ENCODE measurements at places on chromosomes 12 and 14. TPM values are rescaled to one million over a fixed set of nuclear protein-coding genes. Genes with fewer than 3 reads are reported as not detected.

Gene TAS2R19
- total RNA-seq: 2.8 TPM

Gene NCOR2
- 144 TPM for total RNA-seq

Gene CIDEB
- total RNA-seq: not detected

Gene TAS2R13
- 1.0 TPM for total RNA-seq

Gene TAS2R8
- total RNA-seq: not detected

Gene PUS1
- total RNA-seq: 50.9 TPM

Gene KRT83
- total RNA-seq: not detected

Gene PPP4R4
- total RNA-seq: 1.1 TPM

- DNase-seq: no peak
- no peaks in the 10 kb centered on the region for H3K4me1 ChIP-seq
- no peaks in the 10 kb centered on the region for H3K27me3 ChIP-seq
- H3K4me3 ChIP-seq: no peak overlapping the region
- no peaks in the 10 kb centered on the region for H3K36me3 ChIP-seq
- no peak overlapping the region for H3K27ac ChIP-seq
Observed at GRCh38 chr12:41527534-41528116, 339.5 kb downstream of the PDZRN4 start.

DNA sequence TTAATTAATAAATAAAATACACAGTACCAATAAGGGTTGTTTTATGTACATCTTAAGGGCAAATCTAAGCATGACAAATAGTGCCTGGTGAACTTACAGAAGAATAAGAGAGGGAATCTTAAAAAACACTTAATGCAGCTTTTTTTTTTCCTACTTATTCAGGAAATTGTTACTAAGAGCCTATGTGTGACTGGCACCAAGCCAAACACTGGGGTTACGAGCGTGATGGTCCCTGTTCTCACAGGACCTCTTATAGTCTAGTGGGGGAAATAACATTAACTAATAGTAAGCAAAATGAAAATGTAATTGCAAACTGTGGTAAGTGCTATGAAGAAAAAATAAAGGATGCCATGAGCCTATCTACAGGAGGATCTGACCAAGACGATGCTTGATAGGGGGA is 53.6 kb downstream of the RTN1 start:
- H3K4me3 ChIP-seq: no peak overlapping the region
- no peaks in the 10 kb centered on the region for H3K4me1 ChIP-seq
- DNase-seq: no peak
- no peak overlapping the region for H3K27ac ChIP-seq

DNA sequence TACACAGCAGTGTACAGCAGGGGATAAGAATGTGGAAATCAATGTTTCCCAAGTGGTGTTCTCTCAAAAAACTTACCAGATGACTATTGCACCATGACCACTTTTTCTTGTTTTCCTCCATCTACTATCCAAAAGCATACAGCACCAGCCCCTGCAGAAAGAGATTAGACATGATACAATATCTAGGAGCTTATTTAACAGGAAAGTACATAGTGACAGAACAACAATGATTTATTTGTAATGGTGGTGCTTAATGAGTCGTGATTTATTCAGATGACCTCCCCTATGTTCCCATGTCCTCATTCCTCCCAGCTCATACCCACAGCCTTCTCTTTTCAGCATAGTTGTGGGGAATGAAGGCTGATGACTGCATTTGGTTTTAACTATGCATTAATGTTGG is 413.6 kb downstream of the BTG1 start:
- H3K4me1 ChIP-seq: peaks cover 6% of the 10 kb centered on the region
- H3K4me3 ChIP-seq: no peak overlapping the region
- H3K27me3 ChIP-seq: no peaks in the 10 kb centered on the region
- H3K27ac ChIP-seq: no peak overlapping the region
- H3K36me3 ChIP-seq: peaks cover 2% of the 10 kb centered on the region
- DNase-seq: no peak

- H3K4me1 ChIP-seq: no peaks in the 10 kb centered on the region
- H3K27me3 ChIP-seq: no peaks in the 10 kb centered on the region
- H3K36me3 ChIP-seq: no peaks in the 10 kb centered on the region
- no peak overlapping the region for H3K4me3 ChIP-seq
- no peak overlapping the region for H3K27ac ChIP-seq
Observed at GRCh38 chr14:31529053-31529452, 32.2 kb upstream of the NUBPL start.

- no peaks in the 10 kb centered on the region for H3K27me3 ChIP-seq
- H3K36me3 ChIP-seq: no peaks in the 10 kb centered on the region
- peaks cover 18% of the 10 kb centered on the region for H3K4me1 ChIP-seq
Observed at GRCh38 chr14:93954900-93955849, 21.2 kb downstream of the ASB2 start.

GRCh38 chr14:89502966-89503365 is 85.9 kb upstream of the FOXN3 start:
- H3K4me1 ChIP-seq: peaks cover 16% of the 10 kb centered on the region
- no peak overlapping the region for H3K27ac ChIP-seq
- DNase-seq: no peak

GRCh38 chr12:92297932-92298696 is 152.5 kb upstream of the BTG1 start:
- H3K27me3 ChIP-seq: no peaks in the 10 kb centered on the region
- DNase-seq: no peak
- no peak overlapping the region for H3K27ac ChIP-seq
- no peak overlapping the region for H3K4me3 ChIP-seq

DNA sequence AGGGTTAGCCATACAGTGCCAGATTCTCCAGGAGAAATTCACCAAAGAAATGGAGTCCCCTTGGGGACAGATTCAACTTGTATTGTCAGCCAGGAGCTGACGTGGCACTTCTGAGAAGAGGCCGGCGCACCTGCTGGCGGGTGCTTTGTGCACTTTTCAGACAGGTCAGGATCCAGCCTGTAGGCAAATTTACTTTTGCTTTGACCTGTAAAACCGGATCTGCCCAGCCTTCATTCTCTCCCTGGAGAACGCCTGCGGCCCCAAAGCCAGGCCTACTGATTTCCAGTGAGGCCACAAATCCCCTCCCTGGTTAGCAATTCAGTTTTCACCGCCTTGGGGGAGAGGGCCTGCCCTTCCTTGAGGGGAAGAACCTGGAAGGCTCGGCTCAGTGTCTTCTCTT is 17.4 kb downstream of the P2RX4 start:
- H3K36me3 ChIP-seq: no peaks in the 10 kb centered on the region
- no peaks in the 10 kb centered on the region for H3K27me3 ChIP-seq
- no peak for DNase-seq
